ENCODE measurements at places on chromosomes 7 and 10. TPM values are rescaled to one million over a fixed set of nuclear protein-coding genes. Genes with fewer than 3 reads are reported as not detected.

DNA sequence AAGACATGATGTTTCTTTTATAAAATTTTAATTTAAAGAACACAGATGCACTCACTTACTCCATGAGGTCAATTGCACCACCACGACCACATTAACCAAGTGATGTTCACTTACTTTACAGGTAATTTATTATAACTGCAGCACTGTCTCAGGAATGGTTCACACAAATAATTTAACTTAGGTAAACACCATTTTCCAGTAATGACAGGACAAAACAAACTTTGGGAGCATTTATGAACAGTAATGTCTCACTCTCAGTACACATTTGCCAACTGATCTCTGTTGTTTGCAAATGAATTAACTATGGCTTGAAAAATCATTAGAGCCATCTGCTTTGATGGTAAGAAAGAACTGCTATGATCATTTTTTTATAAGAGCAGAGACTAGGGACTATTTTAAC is 150.4 kb downstream of the ETV1 start:
- no peak for DNase-seq

- DNase-seq: no peak
Measured at GRCh38 chr10:33743429-33743857, 409.0 kb upstream of the NRP1 start.

The GPR37 gene
- total RNA-seq: not detected

- no peak for DNase-seq
Measured at GRCh38 chr10:75762431-75762802, 331.0 kb downstream of the LRMDA start.

DNA sequence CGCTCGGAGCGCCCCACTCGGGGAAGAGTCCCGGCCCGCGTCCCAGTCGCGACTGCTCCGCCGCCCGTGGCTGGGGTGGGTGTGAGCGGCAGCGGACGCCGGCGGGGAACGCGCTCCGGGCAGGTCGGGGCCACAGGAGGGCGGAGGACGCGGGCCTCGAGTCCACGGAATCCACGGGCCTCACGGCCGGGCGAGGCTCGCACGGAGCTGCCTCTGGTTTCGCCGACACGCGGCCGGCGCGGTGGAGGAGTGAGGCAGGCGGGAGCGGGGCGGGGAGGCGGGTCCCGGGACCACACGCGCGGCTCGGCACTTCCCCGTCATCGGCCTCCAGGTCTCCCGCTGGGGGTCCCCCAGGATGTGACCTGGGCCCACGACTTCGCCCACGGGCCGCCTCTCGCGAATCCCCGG is 533 bp upstream of the NKX6-2 start:
- DNase-seq: no peak

- DNase-seq: no peak
Measured at GRCh38 chr10:90138844-90139243, 437.5 kb downstream of the KIF20B start.

DNA sequence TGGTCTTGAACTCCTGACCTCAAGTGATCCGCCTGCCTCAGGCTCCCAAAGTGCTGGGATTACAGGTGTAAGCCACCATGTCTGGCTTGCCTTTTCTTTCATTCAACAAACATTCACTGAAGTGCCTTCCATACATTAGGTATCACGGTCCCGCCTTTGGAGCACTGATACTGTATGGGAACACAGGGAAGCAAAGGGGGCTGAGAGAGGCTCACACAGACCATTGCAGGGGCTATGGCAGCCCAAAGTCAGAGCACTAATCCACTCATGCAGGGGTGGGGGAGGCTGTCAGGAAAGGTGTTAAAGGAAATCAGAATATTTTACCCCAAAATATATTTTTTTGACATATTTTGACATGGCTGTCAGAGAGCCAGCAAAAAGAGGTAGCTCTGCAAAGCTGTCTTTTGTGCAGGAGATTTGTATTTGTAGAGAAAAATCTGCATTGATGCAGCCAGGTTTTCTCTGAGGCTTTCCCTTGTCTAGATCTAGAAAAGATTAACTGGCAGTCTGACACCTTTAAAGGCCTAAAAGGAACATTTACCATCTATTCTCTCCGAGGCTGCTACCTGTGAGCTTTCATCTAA is 42.0 kb upstream of the PDLIM1 start:
- no peak for DNase-seq

- no peak for DNase-seq
Measured at GRCh38 chr7:8284606-8285005, 22.6 kb upstream of the ICA1 start.

The MKX gene
- 0.38 TPM for total RNA-seq

The HOXA10 gene
- 0.08 TPM for total RNA-seq

The PRPS1L1 gene
- not detected for total RNA-seq

GRCh38 chr10:15369256-15370211 is 1.6 kb downstream of the FAM171A1 start:
- no peak for DNase-seq

The LGI1 gene
- not detected for total RNA-seq

- DNase-seq: no peak
Measured at GRCh38 chr7:15937571-15937970, 251.1 kb upstream of the MEOX2 start.

DNA sequence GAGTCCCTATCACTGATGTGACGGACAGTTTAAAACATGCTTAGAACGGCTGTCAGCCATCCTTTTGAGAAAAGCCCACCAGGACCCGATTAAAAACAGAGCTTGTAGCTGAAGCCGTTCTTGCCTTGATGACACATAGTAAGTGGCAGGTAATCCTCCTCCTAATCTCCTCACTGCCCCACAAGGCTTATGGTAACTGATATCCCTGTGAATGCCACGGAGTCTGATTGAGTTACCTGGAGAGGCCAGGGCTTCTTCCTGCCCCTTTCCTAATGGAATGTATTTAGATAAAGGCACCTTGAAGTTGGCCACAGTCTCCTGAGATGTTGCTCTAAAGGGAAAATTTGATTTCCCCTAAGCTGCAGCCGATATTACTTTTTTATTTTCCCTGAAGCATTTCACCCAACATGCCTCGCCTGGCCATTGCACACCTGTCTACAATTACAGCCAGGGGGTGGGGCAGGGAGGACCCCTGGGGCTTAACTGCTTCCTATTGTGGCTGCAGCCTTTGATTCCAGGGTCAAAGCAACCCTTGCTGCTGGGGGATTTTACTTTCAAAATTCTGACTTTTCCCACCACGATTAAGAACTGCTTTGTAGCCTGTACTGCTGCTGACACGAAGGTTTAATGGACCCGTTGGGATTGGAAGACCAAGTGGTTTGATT is 169.0 kb upstream of the GPR26 start:
- no peak for DNase-seq

The RNF148 gene
- total RNA-seq: not detected

The DRGX gene
- not detected for total RNA-seq

The TMEM184A gene
- total RNA-seq: 0.11 TPM

DNA sequence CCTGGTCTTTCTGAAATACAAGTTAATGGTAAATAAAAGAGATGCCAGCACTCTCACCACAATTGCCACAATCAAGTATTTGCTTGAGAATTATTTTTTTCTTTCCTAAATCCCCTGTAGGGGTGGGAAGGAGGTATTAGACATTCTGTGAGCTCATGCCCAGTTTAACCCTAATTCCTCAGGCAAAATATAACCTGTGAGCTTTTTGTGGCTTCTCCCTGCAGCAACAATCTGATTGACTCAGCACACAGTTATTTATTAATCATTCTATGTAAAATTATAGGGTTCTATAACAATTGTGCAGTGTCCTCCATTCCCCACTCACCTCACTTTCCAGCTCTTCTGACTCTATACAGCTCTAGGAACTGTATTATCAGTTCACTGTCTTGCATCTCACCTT is 66.3 kb downstream of the GLI3 start:
- no peak for DNase-seq

The ELAPOR2 gene
- total RNA-seq: 0.91 TPM

- DNase-seq: no peak
Measured at GRCh38 chr7:112452102-112452888, 2.0 kb downstream of the IFRD1 start.

The BMPER gene
- total RNA-seq: not detected

- no peak for DNase-seq
Measured at GRCh38 chr7:156703209-156703608, 62.6 kb downstream of the RNF32 start.
